ENCODE measurements at places on chromosomes 13 and 19. TPM values are rescaled to one million over a fixed set of nuclear protein-coding genes. Genes with fewer than 3 reads are reported as not detected.

Gene STXBP2
- 29.5 TPM for total RNA-seq

Gene DCT
- not detected for total RNA-seq

Gene LILRB3
- not detected for total RNA-seq

Gene CAPN12
- not detected for total RNA-seq

Gene RAVER1
- total RNA-seq, result 10.3 TPM

Gene TMEM255B
- 19.1 TPM for total RNA-seq

Gene GEMIN7
- total RNA-seq, result 26.3 TPM

Gene ACP4
- not detected for total RNA-seq

Gene PDE4A
- 2.6 TPM for total RNA-seq

Gene CYP4F3
- 0.07 TPM for total RNA-seq

Gene AMER2
- not detected for total RNA-seq

Data from pulmonary artery endothelial cell (primary cell).